Suppressor macrophage (primary cell): ENCODE measurements at places on chromosomes 4 and X.

GRCh38 chr4:137545461-137545861 lies 13.2 kb upstream of the PCDH18 start:
- no peak for DNase-seq

DNA sequence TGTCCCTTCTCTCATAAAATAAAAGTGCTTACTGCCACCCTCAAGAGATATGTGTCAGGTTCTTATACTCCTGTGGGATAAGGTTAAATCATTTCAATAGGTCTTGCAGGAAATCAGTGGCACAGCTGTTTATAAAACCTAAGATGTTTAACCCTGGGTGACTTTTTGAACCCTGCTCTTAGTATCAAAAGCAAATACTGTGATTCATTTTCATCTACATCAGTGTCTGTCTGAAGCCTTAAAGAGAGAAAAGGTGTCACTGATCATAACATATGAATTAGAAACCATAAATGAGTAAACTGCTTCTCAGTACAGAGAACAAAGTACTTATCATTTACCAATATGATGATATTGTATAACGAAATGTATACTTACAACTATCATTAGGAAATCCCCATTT lies 59.0 kb downstream of the CCSER1 start:
- DNase-seq = no peak

DNA sequence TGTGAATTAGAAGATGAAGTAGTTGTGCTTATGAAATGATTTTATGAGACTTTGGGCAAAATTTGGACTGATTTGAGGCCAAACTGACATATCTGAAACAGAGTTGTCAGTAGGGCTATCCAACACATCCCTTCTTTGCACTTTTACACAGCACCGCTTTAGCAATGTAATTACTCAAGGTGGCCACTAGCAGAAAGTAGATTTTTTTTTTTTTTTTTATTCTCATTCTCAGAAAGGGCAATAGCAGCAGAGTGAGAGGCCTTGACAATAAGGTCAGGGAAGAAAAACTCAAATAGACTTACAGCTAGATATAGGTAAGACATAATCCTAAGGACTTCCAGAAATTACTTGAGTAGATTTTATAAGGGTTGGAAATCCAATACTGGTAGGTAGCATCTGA lies 414.3 kb downstream of the NAP1L3 start:
- no peak for DNase-seq

- DNase-seq = no peak
Measured at GRCh38 chr4:85116008-85116407, 149.5 kb upstream of the WDFY3 start.

DNA sequence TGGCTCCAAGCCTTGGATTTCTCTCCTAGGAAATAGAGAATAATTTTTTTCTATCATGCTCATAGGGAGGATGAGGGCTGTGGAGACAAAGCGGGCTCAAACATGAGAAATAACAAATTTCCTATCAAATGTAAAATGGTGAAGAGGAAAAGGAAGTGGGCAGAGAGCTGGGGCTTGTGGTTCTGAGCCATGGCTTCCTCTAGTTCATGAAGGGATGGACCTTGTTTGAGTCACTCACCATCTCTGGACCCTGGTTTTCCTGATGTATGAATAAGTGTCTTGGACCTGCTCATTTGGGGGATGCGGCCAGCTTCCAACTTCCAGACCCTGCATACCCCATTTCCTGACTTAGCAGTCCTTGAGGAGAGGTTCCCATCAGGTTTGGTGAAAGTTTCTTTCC lies 63.0 kb downstream of the MSX1 start:
- DNase-seq = no peak

GRCh38 chrX:144637731-144638130 lies 609.6 kb upstream of the SPANXN1 start:
- DNase-seq = no peak

DNA sequence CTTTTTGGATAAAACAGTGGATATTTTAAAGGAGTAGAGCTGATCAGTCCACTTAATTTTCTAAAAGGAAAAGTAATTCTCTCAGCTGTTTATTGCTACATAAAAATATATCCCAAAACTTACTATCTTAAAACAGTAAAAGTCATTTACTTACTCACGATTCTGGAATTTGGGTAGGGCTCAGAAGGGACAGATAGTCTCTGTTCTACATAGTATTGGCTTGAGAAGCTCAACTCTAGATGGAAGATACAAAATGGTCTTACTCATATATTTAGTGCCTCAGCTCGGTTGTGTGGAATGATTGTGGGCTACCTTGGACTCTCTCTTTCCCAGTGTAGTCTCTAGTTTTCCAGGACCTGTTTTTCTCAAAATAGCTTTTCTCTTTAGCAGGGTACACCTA lies 691.5 kb upstream of the POU3F4 start:
- no peak for DNase-seq

DNA sequence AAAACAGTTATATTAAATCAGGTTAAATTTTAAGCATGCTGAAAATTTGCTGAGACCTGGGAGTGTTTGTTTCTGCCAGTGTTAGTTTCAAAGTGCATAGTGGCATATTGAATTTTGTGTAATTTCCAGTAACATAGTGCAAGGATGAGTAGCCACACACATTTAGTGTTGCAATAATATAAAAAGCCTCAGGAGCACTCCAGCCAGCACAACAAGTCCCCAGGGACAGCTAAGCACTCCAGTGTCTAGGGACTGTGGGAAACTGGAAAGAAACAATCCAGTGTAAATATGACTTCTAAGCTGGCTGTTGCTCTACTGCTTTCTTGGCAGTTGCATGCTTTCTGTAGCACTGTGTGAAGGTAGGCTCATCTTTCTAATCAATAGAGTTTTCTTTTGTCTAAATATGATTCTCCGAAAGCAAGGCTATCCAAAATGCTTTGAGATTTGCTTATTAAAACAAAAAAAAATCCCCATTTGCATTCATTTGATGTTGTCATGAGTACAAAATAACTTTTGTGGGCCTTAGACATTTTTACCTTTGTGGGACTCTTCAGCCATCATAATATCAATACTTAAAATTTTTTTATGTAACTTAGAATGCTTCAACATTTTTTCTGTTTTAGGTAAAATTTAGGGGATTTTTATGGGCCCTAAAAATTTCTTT lies 24.2 kb upstream of the CXCL2 start:
- DNase-seq = no peak

GRCh38 chr4:118173956-118174725 lies 139.9 kb downstream of the NDST3 start:
- no peak for DNase-seq

DNA sequence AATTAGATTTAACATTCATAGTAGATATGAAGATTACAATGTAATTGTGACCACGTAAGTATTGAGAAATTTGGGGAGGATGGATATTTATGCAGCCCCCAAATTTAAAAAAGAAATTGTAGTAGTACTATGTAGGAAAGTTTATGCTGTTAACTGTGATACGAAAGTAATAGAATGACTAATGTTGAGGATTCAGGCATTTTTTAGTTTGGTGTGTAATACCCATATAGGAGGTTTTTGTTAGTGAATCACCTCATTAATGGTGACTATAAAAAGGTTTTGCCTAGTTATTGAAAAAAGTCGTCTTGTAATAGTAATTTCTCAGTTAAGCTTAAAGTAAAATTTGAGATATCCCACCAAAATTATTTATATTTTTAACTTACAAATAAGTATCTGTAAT lies 67.2 kb downstream of the SMARCAD1 start:
- DNase-seq = no peak

DNA sequence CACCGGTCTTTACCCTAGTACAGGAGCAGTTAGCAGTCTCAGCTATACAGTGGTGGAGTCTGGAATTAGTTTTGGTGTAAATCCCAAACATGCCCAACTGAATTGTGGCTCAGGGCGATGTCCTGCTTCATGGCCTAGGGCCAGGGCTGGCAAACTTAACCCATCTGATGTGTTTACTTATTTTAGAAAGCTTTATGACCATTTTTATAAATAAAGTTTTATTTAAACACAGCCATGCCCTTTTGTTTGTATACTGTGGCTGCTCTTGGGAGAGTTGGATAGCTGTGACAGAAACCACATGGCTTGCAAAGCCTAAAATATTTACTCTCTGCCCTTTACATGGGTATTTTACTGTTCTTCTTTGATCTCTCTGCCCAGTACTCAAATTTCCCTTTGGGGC lies 7.1 kb downstream of the FRMPD4 start:
- DNase-seq = no peak

DNA sequence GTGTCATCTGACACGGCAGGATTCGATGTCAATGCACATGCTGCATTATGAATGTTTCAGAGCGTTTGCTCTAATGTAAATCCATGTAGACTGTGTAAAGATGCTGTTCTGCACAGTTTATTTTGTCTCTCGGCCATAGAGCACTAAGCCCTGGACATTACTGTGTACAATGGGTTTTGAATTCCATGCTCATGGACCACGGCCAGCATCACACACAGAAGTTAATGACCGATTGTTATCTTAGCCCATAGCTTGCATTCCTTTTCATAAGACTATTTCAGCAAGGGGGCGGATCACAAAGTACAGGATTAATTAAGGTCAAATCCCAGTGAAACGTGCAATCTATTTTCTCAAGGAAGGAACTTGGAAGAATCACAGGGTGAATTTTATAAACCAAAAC lies 286.1 kb upstream of the TENM3 start:
- no peak for DNase-seq

DNA sequence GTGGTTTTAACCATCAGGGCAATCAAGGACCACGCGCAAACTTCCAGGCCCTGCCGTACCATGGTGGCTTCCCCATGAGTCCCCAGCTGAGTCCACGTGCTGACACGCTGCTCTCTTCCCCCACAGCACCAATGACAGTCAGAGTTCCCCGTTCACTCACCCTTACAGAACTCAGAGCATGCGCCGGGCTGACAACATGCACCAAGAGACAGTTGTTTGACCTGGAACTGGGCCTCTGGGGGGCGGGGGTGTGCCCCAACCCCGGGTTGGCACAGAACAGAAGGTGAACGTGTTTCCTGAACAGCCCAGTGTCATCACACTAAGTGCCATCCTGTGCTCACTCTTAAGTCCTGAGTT lies 29.4 kb downstream of the IRF2 start:
- DNase-seq = peak; percentile 66

DNA sequence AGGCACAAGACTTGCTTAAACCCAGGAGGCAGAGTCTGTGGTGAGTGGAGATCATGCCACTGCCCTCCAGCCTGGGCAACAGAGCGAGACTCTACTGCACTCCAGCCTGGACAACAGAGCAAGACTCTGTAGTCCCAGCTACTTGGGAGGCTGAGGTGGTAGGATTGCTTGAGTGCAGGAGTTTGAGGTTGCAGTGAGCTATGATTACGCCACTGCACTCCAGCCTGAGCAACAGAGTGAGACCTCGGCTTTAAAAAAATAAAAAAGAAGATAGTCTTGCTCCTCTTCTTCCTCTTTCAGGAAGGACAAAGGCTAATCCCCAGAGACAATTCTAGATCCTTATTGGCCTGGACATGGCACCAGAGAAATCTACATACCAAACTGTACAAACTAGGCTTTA lies 5.7 kb upstream of the PPEF2 start:
- DNase-seq = peak; percentile 76

GRCh38 chr4:99625369-99625768 lies 32.3 kb downstream of the C4orf54 start:
- no peak for DNase-seq
